ENCODE measurements at places on chromosomes 4 and X. TPM values are rescaled to one million over a fixed set of nuclear protein-coding genes. Genes with fewer than 3 reads are reported as not detected.

GRCh38 chrX:103536071-103536470 lies 16.8 kb upstream of the RAB40A start:
- peaks cover 4% of the 10 kb centered on the region for H3K4me1 ChIP-seq
- no peak for DNase-seq
- peaks cover 5% of the 10 kb centered on the region for H3K27me3 ChIP-seq
- no peak overlapping the region for H3K27ac ChIP-seq

- no peaks in the 10 kb centered on the region for H3K36me3 ChIP-seq
- H3K27me3 ChIP-seq = no peaks in the 10 kb centered on the region
- H3K4me1 ChIP-seq = peaks cover 2% of the 10 kb centered on the region
Observed at GRCh38 chr4:81606166-81606565, 134.5 kb upstream of the RASGEF1B start.

DNA sequence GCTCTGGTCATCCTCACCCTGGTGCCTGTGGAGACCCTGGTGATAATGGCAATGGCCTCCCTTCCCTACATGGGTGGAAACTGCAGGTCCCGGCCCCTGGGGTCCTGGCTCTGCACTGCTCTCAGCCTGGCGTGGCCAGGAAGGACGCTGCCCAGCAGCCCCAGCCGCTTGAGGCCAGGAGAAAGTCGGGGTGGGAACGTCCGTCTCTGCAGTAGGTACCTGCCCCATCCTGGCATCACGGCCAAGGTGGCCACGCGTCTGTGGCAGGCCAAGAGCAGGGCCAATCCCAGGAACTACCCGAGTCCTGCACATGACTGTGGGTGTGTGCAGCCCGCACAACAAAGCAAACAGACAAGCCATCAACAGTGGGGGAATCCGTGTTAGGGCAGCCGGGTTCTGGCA lies 33.8 kb downstream of the FGFRL1 start:
- H3K4me3 ChIP-seq = no peak overlapping the region
- DNase-seq = no peak
- no peak overlapping the region for H3K27ac ChIP-seq
- H3K27me3 ChIP-seq = peaks cover 18% of the 10 kb centered on the region
- H3K36me3 ChIP-seq = peaks cover 2% of the 10 kb centered on the region
- H3K4me1 ChIP-seq = peaks cover 3% of the 10 kb centered on the region

DNA sequence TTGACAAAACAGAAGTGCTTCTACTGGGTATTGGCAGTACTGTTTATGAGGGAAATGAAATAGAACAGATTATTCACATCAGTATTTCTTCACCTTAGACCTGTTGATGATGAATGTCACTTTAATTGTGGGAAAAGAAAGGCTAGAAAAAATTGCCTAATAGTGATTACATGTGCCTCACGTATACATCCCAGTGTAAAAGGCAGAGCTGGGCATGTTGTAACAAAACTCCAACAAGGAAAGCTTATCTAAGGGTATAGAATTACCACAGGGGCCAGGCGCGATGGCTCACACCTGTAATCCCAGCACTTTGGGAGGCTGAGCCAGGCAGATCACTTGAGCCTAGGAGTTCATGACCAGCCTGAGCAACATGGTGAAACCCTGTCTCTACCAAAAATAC lies 4.2 kb downstream of the PGM2 start:
- H3K4me3 ChIP-seq = no peak overlapping the region
- no peak for DNase-seq
- H3K27ac ChIP-seq = no peak overlapping the region
- H3K27me3 ChIP-seq = no peaks in the 10 kb centered on the region

- H3K36me3 ChIP-seq = no peaks in the 10 kb centered on the region
- H3K27ac ChIP-seq = no peak overlapping the region
- H3K4me3 ChIP-seq = no peak overlapping the region
- H3K27me3 ChIP-seq = no peaks in the 10 kb centered on the region
Observed at GRCh38 chrX:74325130-74326059, 21.4 kb downstream of the ZCCHC13 start.

GRCh38 chrX:71254092-71254963 lies at the start of gene ZMYM3:
ZMYM3 (minus strand) TSS chrX:71254140; CDS start chrX:71253255, 885 bp downstream.
- H3K27ac ChIP-seq = peak within 1 kb of the TSS; percentile 88
- peaks cover 12% of the 10 kb centered on the region for H3K36me3 ChIP-seq
- H3K4me1 ChIP-seq = peaks cover 28% of the 10 kb centered on the region
- DNase-seq = peak; percentile 92
- peaks cover 2% of the 10 kb centered on the region for H3K27me3 ChIP-seq

DNA sequence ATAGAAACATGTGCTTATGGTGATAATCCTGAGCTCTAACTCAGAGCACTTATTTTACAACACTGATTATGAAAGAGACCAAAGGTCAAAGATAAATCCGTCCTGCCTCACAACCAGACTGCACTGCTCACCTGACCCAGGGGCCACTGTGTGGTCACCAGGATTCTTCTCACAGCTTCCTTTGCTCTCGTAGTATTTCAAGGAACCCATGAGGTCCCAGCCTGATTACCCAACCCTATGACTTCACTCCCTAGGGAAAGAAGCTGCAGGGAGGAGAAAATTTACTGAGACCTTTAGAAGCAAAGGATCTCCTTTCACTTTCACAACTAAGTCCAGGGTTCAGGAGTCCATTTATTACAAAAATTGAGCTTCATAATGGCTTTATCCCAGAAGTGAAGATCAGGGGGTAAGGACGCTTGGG lies 9.6 kb downstream of the SLC25A5 start:
- no peak overlapping the region for H3K27ac ChIP-seq
- H3K4me3 ChIP-seq = no peak overlapping the region
- no peaks in the 10 kb centered on the region for H3K36me3 ChIP-seq
- DNase-seq = no peak

GRCh38 chr4:23374259-23374658 lies 515.6 kb downstream of the PPARGC1A start:
- H3K4me1 ChIP-seq = no peaks in the 10 kb centered on the region
- no peak overlapping the region for H3K27ac ChIP-seq
- no peaks in the 10 kb centered on the region for H3K36me3 ChIP-seq
- no peaks in the 10 kb centered on the region for H3K27me3 ChIP-seq
- no peak for DNase-seq

DNA sequence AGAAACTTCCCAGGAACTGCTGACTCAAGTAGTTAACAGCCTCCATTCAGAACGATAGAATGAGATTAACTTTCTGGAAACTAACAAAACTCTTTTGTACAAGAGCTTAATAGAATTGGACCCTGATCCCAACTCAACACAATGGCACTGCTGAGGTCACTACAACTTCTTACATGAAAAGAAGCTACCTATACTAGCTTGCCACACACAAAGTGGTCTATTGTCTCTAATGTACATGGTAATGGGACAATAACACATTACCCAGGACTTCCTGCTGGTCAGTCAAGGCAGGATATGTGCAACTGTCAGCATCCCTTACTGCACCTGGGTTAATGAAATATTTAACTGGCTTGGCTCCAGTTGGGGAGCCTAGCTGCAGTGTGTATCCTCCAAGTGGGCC lies 56.2 kb downstream of the BRCC3 start:
- H3K27me3 ChIP-seq = no peaks in the 10 kb centered on the region
- no peak for DNase-seq
- no peaks in the 10 kb centered on the region for H3K4me1 ChIP-seq
- H3K4me3 ChIP-seq = no peak overlapping the region

DNA sequence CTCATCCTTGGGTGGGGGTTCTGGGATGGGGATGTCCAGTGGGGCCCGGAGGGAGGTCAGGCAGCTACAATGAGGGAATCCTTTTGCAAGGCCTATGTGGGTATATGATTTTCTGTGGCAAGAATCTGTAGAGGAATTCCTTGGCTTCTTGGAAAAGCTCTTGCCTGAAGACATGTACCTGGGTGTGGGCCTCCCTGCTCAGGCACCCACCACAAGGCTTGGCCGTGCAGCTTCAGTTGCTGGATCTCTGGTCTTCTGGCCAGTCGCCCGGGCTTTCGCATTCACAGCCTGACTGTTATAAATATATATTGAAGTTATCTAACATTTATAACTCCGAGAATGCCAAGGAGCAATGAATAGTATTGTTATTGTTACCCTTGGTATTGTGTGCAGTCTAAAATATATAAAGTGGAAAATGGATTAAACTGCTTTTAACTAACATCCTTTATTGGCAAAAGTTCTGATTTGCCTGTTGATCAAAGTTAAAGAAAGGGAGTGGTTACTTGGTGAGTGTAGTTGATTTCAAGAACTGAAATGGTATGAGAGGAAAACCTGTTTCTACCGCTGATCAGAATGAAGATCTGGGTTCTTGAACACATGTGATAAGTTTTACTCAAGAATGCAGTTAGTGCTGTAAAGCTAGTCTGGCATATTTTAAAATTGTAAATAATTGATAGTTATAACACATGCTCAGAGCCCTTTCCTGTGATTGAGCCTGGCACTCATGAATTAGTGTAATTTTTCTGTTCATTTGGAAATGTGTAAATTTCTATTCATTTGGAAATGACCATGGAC lies 36.0 kb downstream of the PTTG2 start:
- DNase-seq = no peak
- H3K4me1 ChIP-seq = peaks cover 25% of the 10 kb centered on the region
- H3K27ac ChIP-seq = no peak overlapping the region
- no peaks in the 10 kb centered on the region for H3K36me3 ChIP-seq
- H3K27me3 ChIP-seq = no peaks in the 10 kb centered on the region

DNA sequence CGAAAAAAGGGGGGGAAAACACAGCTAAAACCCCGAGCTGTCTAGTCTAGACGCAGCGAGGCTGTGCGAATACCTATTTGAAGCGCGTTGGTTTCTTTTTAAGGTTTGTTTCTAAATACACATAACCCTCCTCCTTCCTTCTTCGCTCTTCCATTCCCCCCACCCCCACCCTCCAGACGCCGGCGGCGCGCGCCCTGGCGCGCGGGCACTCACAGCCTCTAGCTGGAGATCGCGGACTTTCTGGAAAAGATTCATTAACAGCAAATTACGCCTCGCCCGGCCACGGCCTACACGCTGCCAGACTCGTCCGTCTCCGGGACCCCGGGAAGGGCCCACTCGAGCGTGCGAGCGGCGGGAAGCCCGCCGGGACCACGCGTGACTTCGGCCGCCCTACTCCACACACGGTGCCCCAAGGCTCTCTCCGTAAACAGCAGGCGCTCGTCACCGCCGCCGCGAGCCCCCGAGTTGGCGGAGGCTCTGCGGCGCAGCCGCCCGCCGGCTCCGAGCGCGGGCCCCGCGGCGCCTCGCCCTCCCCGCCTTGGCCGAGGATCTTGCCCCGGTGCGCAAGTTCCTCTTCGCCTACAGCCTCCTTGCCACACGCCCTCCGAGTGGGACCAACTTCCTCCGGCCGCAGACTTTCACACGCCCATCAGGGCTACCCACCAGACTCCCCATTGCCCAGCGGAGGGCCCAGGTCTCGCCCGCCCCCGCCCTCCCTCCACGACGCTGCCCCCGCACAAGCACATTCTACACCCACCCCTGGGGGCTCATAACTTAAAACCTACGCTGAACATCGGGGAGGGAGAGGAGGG lies 2.0 kb downstream of the BCOR start:
- H3K27me3 ChIP-seq = no peaks in the 10 kb centered on the region
- peaks cover 24% of the 10 kb centered on the region for H3K36me3 ChIP-seq
- H3K4me1 ChIP-seq = peaks cover 35% of the 10 kb centered on the region
- H3K27ac ChIP-seq = peak overlapping the region; percentile 92

DNA sequence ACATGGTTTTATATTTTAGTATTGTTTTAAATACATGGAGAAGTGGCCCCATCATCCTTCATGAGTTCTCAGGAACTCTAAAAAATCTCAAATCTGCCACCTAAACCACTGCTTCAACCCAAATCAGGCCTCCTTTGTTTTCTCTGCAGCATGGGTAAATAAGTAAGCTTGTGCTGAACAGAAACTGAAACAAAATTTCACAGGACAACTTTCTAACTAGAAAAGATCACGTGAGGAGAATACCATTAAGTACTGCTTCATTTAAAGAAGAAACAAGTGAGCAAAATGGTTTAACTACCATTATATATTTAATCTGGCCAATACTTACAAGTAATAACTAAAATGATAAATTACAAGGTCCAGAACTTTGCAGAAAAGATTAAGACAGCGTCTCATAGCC lies 2.5 kb downstream of the ARAP2 start:
- H3K4me3 ChIP-seq = peak overlapping the region; percentile 87
- H3K27me3 ChIP-seq = peaks cover 3% of the 10 kb centered on the region
- H3K27ac ChIP-seq = peak overlapping the region; percentile 79
- H3K36me3 ChIP-seq = peaks cover 52% of the 10 kb centered on the region

GRCh38 chr4:37245391-37245954 lies 930 bp downstream of the NWD2 start:
- no peak overlapping the region for H3K27ac ChIP-seq
- H3K4me3 ChIP-seq = no peak overlapping the region
- no peak for DNase-seq
- peaks cover 37% of the 10 kb centered on the region for H3K27me3 ChIP-seq
- H3K4me1 ChIP-seq = no peaks in the 10 kb centered on the region
- H3K36me3 ChIP-seq = no peaks in the 10 kb centered on the region

- no peak overlapping the region for H3K4me3 ChIP-seq
- H3K27me3 ChIP-seq = no peaks in the 10 kb centered on the region
- no peak overlapping the region for H3K27ac ChIP-seq
- no peaks in the 10 kb centered on the region for H3K36me3 ChIP-seq
- no peaks in the 10 kb centered on the region for H3K4me1 ChIP-seq
Observed at GRCh38 chr4:187181054-187181453, 457.4 kb upstream of the FAT1 start.

GRCh38 chr4:112150920-112151319 lies 5.7 kb downstream of the FAM241A start:
- no peak for DNase-seq
- no peaks in the 10 kb centered on the region for H3K27me3 ChIP-seq
- H3K36me3 ChIP-seq = peaks cover 19% of the 10 kb centered on the region
- H3K4me1 ChIP-seq = peaks cover 44% of the 10 kb centered on the region
- H3K4me3 ChIP-seq = no peak overlapping the region

DNA sequence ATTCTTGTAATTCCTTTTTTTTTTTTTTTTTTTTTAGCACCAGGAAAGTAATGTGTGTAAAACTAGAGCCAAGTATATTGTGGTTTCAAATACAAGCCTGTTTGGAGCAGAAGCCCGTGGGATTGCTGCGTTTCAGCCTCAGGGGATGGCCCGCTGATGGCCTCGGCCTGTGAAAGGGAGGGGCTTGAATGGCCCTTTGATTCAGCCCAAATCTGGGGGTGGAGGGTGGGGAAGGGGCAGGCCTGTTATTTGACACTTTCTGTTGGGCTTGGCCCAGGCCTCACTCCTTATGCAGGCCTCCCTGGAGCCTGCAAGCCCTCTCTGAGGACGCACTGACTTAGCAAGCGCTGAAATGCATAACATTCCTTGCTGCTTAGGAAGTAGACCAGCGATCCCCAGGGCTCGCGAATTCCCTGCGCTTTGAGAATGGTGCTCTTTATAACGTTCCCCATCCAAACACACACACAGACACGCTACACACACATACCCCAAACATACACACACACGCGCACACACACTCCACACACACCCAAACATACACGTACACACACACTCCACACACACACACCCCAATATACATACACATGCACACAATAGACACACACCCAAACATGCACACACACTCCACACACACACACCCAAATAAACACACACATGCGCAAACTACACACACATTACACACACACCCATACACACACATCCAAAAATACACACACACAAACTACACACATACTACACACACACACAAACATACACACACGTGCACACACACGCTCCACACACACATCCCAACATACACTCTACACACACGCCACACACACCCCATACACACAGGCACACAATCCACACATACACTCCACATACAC lies 29.6 kb downstream of the TLR10 start:
- H3K4me3 ChIP-seq = no peak overlapping the region
- peaks cover 2% of the 10 kb centered on the region for H3K27me3 ChIP-seq
- no peak for DNase-seq
- peaks cover 3% of the 10 kb centered on the region for H3K36me3 ChIP-seq
- H3K4me1 ChIP-seq = peaks cover 3% of the 10 kb centered on the region

ARHGEF38 gene
- total RNA-seq = not detected

ASB5 gene
- total RNA-seq = not detected

P2RY10 gene
- total RNA-seq = 34.1 TPM

TMEM150C gene
- not detected for total RNA-seq

CSAG3 gene
- total RNA-seq = 1.1 TPM

UGT2B10 gene
- not detected for total RNA-seq

All from activated CD4-positive, alpha-beta T cell treated with anti-CD3 and anti-CD28 coated beads, Interleukin-2, amount 10 ng/mL, durations not matched to agents 24 days and 14 days (primary cell).